Left cardiac atrium (tissue), 4 donors: ENCODE measurements at places on chromosomes 12 and 14. TPM values are rescaled to one million over a fixed set of nuclear protein-coding genes. Genes with fewer than 3 reads are reported as not detected.

DNA sequence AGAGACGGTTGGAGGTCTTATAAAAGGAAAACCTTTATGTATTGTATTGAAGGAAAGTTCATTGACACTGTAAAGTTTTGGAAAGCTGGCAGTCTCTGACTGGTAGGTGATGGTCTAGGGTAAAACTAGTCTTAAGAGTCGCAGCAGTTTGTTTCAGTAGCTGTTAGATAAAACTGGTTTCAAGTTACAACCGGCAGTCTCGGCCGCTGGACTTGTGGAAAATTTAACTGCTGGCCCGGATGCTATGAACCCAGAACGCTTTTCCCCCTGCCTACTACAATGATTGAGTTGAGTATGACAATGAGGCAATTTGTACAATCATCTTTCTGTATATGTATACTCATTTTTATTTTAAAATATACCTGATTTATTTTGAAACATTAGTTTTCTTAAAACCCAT lies 1426.9 kb downstream of the AACS start:
- DNase-seq: no peak

DNA sequence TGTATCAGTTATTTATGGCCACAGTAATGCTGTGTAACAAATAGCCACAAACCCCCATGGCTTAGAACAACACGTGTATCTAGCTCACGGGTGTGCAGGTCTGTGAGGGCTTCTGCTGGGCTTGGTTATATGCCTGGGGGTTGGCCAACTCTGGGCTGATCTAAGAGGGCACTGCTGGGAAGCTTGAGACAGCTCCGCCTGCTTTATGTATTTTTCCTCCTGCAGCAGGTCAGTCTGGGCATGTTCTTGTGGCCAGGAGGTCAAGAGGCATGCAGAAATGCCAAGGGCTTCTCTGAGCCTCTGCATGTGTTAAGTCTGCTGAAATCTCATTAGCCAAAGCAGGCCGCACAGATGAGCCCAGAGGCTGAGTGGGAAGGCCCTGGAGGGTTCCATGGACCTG lies 105.8 kb downstream of the ZNF664 start:
- no peak for DNase-seq

KLRK1 gene
- 3.3 TPM for total RNA-seq

GRCh38 chr12:128973883-128974681 lies 120.8 kb downstream of the GLT1D1 start:
- DNase-seq: no peak

FAIM2 gene
- total RNA-seq: 6.4 TPM

GRCh38 chr14:50677527-50678063 lies 9.5 kb upstream of the SAV1 start:
- DNase-seq: no peak

APOLD1 gene
- 56.7 TPM for total RNA-seq

ITGA5 gene
- total RNA-seq: 45.7 TPM

- DNase-seq: no peak
These were observed 9.2 kb downstream of the KTN1 start for GRCh38 chr14:55589171-55589570.

YEATS4 gene
- 9.8 TPM for total RNA-seq

GRCh38 chr12:119006746-119007145 lies 25.4 kb downstream of the SRRM4 start:
- DNase-seq: no peak

INHBC gene
- total RNA-seq: not detected

DNA sequence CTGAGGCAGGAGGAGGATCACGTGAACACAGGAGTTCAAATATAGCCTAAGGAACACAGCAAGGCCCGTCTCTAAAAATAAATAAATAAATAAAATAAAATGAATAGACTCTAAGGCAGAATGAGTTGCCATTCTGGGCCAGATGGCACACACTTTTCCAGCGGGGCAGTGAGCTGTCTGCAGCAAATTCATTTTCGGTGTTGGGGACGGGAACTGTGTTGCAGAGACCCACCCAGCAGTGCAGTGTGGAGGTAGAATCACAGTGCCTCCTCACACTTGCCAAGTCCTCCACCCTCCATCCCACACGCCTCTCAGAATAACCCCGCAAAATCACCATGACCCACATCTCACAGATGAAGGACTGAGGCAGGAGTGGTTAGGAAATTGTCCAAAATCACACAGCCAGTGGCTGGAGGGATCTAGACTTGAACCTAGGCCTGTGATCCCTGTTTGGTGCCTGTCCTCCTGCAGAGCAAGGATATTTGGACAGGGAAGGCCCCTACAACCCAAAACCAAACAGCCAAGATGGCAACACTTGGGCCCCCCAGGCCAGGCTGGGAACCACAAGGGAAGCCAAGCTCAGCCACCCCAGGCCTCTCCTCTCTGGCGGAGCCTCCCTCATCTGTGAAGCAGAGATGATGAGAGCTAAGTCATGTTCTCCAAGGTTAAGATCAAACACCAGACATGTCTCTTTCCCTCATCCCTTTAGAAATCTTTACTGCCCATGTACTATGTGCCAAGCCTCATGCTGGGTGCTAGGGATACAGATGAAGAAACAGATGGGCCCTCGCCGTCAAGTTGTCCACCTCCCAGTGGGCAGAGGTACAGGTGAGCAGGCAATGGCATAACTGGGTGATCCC lies 152.7 kb downstream of the DPF3 start:
- DNase-seq: no peak

RPAP3 gene
- 22.7 TPM for total RNA-seq

GRCh38 chr12:106487664-106488063 lies 95.1 kb upstream of the RFX4 start:
- DNase-seq: no peak

DNA sequence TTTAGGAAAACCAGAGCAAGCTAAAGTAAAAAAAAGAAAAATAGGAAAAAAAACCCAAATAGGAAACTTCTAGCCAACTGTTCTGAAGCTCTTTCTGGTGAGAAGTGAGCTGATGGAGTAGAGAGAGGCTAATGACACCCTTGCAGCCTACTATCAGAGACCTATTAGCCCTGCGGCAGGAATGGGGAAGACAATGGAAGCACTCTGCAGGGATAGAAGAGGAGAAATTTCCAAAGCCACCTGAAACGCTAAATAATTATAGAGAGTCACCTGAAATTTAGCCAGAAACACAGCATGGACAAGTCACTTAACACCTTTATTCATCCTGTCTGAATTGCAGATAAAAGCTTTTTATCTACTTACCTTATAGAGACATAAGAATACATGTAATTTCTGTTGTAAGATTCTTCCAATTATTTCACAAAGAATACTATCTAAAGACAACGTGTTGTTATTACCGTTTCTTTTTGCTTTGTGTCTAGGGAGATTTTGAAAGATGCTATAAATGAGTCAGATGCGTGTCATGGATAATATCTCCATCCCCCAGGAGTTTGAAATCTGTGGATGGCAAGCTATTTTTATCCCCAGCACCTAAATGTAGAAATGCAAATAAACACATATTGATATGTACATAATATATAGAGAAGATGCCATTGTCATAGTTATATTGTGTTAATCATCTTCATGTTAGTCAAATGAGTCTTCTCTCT lies 138.6 kb downstream of the TPH2 start:
- no peak for DNase-seq

- DNase-seq: no peak
These were observed 28.4 kb downstream of the PTPN11 start for GRCh38 chr12:112447106-112447505.

GRCh38 chr14:69137843-69138535 lies 14.9 kb downstream of the DCAF5 start:
- no peak for DNase-seq

- DNase-seq: no peak
These were observed 76.3 kb downstream of the CDK17 start for GRCh38 chr12:96323906-96324305.

- no peak for DNase-seq
These were observed 489 bp upstream of the EML5 start for GRCh38 chr14:88793259-88793625.

NTF3 gene
- total RNA-seq: 1.2 TPM

GRCh38 chr14:64708148-64709004 lies 4.2 kb downstream of the PLEKHG3 start:
- peak; percentile 49 for DNase-seq

DNA sequence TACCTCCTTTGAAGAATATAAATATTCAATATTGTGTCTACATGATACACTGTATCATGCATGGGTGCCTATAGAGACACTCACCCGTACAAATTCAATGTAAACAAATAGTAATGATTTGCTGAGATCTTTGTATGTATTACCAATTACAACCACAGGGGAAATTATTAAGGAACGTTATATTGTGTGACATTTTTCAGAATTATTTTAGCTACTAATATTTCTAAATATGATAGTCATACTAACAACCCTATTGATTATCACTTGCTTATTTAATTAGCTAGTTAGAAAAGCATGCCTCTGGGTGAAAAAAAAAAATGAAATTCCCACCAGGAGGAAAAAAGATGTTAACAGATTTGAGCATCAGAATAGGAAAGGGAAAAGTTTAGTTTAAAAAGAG lies 2.1 kb downstream of the SOX5 start:
- DNase-seq: no peak

GRCh38 chr12:105492591-105493545 lies 162.4 kb downstream of the C12orf75 start:
- DNase-seq: no peak

DNA sequence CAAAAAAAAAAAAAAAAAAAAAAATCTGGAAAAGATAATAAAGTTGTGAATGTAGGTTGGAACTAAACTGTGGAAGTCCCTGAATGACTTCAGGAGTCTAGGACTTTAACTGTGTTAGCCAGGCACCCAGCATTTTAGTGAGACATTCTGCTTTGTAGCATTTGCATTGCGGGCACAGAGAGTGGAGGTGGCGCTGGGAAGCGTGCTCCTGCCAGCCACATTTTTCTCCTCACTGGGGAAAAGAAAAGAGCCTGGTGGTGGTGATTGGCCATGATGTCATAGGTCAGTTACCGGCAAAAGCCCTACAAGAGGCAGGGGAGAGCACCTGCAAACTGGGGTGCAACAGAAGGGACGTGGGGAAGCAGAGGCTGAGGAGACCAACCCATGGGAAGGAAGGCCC lies 9.7 kb upstream of the GAPDH start:
- no peak for DNase-seq

SERPINA12 gene
- total RNA-seq: not detected

C12orf60 gene
- total RNA-seq: 0.94 TPM

DNA sequence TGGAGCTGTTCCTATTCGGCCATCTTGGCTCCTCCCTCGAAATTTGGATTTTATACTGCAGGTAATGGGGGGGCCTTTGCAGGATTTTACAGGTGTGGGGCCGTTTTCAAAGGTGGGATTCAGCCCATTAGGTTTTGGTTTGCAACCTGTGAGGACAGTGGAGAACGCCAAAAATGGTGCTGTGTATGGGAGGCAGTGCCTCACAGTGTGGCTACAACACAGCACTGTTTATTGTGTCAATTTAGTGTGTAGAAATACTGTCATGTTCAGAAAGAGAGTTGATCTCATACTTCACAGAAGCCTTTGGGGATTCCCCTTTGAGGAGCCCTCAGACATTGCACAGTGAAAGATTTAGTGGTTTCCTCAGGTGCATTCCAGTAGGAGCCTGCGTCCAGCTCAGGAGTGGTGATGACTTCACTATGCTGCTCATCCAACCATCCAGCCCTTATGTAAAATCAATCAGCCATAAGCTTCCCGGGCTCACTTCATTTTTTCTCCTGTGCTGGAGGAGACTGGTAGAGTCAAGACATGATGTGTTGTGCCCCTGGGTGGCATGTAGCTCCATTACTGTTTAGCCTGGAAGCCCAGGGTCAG lies 92.7 kb upstream of the PRMT8 start:
- DNase-seq: no peak

GRCh38 chr12:69066492-69067373 lies 133.8 kb upstream of the CPM start:
- peak; percentile 24 for DNase-seq

BICD1 gene
- 14.6 TPM for total RNA-seq

DNA sequence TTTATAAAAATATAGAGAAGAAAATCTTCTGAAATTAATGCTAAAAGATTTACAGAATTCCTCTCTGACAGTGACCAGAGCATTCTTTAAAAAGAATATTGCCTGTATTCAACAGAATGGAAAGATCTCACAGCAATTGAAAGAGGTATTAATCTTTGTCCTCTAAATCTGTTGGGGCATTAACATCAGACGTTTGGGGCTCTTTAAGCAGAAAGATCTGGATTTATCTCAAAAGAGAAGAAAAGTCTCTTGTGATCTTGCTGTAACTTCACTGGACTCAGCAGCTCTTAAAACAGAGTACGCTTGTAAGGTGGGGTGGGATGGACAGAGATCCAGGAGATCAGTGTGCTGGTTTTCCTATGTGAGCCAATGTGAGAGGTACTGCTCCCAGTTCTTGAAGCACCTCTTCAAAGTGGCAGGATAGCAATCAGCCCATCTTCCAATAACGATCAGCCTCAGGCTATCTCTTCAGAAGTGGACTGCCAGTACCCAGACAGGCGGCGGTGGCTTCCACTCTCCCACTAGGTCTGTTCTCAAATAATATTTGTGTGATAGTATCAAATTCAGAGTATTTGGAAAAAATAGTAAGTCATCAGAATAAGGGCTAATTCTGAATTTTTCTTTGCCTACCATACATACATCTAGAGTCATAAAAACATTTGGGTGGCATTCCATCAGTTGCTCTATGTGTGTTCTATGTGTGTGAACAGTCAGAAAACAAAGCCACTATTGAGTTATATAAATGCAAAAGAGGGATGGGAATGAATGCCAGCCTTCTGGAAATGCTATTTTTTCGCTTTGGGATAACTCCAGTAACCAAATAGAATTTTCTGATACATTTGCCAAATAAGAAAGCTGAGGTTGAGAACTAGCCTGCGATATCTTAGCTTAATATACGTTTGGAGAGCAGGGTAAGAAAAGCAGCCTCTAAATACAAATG lies 237.4 kb upstream of the RGS6 start:
- no peak for DNase-seq

DNA sequence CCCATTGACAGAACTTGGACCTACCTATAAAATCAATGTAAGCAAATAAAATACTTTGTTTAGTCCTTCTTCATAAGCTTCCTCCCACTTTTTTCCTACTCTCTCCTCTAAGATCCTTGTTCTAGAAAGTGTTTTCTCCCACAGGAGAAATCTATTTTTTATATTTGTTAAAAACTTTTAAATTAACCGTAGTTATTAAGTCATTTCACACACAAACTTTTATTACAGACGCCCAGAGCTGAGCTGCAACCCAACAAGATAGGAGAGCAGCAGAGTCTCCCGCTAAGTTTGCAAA lies 27.7 kb downstream of the DAD1 start:
- no peak for DNase-seq

DNA sequence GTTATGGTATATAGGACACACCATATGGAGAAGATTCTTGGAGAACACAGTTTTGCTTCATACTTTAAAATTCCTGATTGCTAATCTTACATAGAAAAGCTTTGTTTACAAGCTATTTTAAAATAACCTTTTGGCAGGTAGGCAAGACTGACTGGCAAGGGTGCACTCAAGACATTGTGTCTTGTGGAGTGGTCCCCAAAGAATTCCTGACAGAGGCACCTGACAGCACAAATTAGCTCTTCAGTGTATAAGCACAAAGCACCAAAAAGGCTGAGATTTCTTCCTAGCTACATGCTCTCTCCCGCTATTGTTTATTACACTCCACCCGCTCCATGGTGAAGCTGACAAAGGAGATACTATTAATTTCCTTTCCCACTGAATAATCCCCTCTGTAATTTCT lies 139.4 kb downstream of the MON2 start:
- no peak for DNase-seq
